ENCODE measurements at places on chromosomes 12 and 14. TPM values are rescaled to one million over a fixed set of nuclear protein-coding genes. Genes with fewer than 3 reads are reported as not detected.
A peak's percentile ranks its signal among the peaks of the same experiment; 100 is the strongest.

DNA sequence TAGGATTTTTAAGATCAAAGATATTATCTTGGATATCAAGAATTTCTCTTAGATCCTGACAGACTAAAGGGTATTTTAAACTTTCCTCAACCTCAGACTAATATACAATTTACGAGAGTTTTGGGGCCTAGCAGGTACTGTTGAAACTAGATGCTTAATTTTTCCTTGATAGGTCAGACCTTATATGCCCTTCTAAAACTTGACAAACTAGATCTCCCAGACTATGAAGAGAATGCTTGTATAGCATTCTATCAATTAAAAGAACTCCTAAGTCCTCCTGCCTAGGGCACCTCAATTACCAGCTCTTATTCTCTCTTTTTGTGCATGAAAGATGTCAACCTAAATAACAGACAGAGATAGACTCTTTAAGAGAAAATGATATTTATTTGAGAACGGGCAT, 60.4 kb upstream of the TRIM9 start:
- no peak for DNase-seq

- DNase-seq: no peak
These were observed 7.8 kb downstream of the PUS7L start for GRCh38 chr12:43750814-43751213.

DNA sequence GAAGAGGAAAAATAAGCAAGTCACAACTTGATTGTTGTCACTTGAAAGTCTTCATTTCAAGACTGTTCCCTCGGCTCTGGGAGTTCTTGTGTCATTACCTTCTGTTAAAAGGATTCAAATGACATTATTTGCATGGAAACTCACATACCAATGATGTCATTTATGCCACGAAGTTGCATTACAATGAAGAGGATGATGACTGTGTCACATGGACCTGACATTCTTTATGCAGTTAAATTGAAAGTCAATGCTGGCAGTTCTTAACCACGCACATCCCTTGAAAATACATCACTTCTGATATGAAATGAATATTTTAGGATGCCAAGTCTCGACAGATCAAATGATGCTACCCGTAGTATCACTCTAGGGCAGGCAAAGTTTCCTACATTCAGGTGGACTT, 1069.5 kb downstream of the VRK1 start:
- no peak for DNase-seq

GRCh38 chr12:128388461-128389000, 121.6 kb downstream of the TMEM132C start:
- DNase-seq: peak; percentile 6

GRCh38 chr12:119201789-119202543, 23.2 kb downstream of the HSPB8 start:
- DNase-seq: no peak

DNA sequence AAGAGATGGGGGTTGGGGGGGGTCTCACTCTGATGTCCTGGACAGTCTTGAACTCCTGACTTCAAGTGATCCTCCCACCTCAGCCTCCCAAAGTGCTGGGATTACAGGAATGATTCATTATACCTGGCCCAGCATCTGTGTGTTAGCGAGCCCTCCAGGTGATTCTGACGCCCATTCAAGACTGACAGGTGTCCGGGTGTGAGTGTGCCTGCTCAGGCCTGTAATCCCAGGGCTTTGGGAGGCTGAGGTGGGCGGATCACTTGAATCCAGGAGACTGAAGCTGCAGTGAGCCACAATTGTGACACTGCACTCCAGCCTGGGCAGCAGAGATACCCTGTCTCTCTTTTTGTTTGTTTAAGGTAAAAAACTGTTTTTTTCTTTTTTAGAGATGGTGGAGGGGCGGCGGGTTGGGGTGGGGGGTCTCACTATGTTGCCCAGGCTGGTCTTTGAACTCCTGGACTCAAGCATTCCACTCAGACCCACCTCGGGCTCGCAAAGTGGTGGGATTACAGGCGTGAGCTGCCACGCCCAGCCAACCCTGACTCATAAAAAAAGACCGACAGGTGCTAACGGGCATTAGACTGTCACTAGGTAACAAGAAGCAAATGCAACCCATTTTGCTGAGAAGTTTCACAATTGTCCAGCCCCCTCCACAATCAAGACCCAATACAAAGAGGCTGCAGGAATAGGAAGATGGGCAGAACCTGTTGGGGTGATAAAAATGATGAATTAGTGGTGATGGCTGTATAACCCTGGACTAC, 4.7 kb downstream of the VSIG10 start:
- DNase-seq: no peak

DNA sequence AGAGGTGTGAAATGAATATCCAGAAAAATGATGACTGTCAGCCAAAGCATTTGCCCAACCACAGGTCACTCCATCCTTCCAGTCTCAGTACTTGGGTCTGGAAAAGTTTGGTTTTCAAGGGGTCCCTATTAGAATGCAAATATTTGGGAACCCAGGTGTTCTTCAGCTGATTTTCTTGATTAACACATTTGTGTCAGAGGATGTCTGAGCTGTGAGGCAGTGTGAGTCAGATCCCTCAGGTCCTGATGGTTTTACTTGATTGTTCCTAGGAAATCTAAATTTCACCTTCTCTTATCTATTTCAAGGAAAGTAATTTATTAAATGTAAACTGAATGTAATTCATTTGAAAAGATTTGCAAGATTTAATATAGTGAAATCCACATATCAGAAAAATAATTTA, 71.5 kb downstream of the SSPN start:
- no peak for DNase-seq

BBS10 gene
- total RNA-seq: 15.7 TPM

CBLN3 gene
- total RNA-seq: 0.12 TPM

ASCL1 gene
- total RNA-seq: not detected

All from SJCRH30 (cell line).